ENCODE measurements at places on chromosomes 4 and X.

DNA sequence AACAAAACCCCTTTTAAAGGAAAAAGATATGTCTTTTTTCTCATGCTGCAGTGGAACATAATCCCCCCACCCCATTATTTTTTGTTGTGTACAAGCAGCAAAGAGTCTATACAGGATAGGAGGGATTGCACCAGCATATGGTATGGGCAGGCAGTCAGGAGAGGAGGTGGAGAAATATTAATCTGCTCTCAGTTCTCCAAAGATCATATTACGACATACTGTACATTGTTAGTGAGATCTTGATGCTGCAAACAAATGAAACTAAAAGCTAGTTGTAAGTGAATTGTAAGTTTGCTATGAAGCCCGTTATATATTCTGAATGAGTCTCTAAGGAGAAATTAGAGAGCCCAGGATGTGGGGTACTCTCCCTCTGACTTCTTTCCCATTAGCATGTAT is 75.3 kb downstream of the RAPGEF2 start:
- no peaks in the 10 kb centered on the region for H3K27me3 ChIP-seq
- DNase-seq = peak; percentile 68
- no peak overlapping the region for H3K27ac ChIP-seq
- H3K4me1 ChIP-seq = peaks cover 51% of the 10 kb centered on the region

- no peaks in the 10 kb centered on the region for H3K4me1 ChIP-seq
- H3K36me3 ChIP-seq = no peaks in the 10 kb centered on the region
- H3K27me3 ChIP-seq = no peaks in the 10 kb centered on the region
- H3K27ac ChIP-seq = no peak overlapping the region
- DNase-seq = no peak
Observed at GRCh38 chr4:108303488-108304177, 134.9 kb upstream of the LEF1 start.

DNA sequence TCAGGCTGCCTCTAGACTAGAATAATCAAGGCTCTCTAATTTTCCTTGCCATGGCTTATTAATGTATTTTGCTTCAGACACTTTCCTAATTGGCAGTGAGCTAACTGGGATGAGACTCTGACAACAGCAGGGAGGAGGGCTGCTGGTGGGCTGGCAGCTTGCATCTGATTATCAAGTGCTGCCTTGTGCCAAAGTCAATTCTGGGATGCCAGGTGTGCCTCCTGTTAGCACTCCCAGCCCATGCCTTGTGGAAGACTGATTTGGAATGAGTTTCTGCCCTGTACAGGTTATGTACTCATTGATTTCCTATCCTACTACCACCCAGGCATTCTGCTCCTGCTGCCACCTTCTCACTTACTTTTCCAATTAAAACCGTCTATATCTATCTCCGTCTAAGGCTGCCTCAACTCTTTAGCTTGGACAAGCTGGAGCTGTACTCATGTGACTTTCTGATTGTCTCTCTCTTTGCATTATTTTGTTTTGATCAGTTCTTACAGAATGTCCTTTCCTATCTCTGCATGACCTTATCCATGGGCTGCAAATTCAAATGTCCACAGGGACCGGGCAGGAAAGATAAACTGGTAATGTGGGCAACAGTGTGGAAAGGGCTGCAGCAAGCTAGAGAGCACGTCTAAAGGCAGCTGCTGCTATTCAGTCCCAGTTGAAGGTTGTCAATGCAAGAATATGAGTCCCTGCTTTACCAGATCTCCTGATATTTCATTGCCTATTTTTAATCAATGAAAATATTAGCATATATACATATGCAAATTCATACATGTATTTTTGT is 112.6 kb downstream of the GABRA2 start:
- no peak overlapping the region for H3K4me3 ChIP-seq
- no peaks in the 10 kb centered on the region for H3K4me1 ChIP-seq
- H3K27ac ChIP-seq = no peak overlapping the region
- no peak for DNase-seq
- H3K27me3 ChIP-seq = no peaks in the 10 kb centered on the region
- H3K36me3 ChIP-seq = no peaks in the 10 kb centered on the region

GRCh38 chr4:86895692-86896488 is 3.7 kb upstream of the C4orf36 start:
- DNase-seq = peak; percentile 85
- H3K36me3 ChIP-seq = no peaks in the 10 kb centered on the region
- H3K27me3 ChIP-seq = no peaks in the 10 kb centered on the region
- H3K4me3 ChIP-seq = no peak overlapping the region
- no peak overlapping the region for H3K27ac ChIP-seq

DNA sequence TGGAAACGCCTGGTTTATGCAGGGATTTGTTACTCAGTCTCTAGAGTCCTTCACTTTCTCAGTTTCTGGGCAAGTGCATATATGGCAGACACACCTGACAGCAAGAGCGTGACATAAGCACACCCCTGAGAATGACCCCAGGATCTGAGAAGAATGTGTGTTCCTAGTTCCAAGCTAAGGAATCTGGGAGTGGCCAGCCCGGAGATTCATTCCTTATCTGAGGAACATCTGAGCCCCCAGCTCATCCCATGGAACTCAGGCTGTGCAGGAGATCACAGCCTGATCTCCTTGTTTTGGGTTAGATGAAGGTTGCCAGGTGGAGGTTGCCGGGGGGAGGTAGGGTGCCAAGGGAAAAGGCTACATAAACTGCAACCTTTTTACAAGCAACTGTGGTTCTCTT is 23.8 kb upstream of the KIAA0232 start:
- H3K4me1 ChIP-seq = no peaks in the 10 kb centered on the region
- DNase-seq = no peak
- H3K4me3 ChIP-seq = no peak overlapping the region
- H3K27ac ChIP-seq = no peak overlapping the region

- H3K27me3 ChIP-seq = no peaks in the 10 kb centered on the region
- DNase-seq = no peak
- no peak overlapping the region for H3K27ac ChIP-seq
- H3K36me3 ChIP-seq = no peaks in the 10 kb centered on the region
- H3K4me3 ChIP-seq = no peak overlapping the region
Observed at GRCh38 chrX:35362866-35363265, 420.3 kb downstream of the FAM47B start.

GRCh38 chrX:108209006-108209554 is 117.5 kb downstream of the ATG4A start:
- no peak overlapping the region for H3K4me3 ChIP-seq
- peak overlapping the region; percentile 32 for H3K27ac ChIP-seq
- DNase-seq = no peak
- no peaks in the 10 kb centered on the region for H3K27me3 ChIP-seq

DNA sequence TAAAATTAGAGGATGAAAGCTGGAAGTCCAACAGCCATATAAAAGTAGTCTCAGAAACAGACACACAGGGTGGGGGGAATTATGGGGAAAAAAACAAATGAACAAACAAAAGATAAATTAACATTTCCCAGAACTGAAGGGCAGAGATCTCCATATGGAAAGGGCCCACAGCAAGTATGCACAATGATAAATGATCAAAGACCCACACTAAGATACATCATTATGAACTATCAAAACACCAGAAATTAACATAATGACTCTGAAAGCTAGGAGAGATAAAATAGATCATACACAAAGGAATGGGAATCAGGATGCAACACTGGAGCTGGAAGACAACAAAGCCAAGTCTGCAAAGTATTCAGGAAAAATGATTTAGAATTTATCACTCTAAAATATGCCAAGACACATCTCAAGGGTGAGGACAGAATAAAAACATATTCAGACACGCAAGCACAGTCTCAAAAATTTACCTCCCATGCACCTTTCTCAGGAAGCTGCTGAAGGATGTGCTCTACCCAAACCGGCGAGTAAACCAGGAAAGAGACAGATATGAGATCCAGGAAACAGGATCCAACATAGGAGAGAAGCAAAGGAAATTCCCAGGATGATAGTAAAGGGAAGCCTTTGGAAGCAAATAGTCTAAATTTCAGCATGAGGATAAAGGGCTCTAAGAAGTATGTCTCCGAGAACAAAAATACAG is 30.7 kb upstream of the KCNE5 start:
- H3K4me3 ChIP-seq = no peak overlapping the region
- peaks cover 15% of the 10 kb centered on the region for H3K36me3 ChIP-seq
- H3K4me1 ChIP-seq = no peaks in the 10 kb centered on the region
- no peak overlapping the region for H3K27ac ChIP-seq

- no peaks in the 10 kb centered on the region for H3K4me1 ChIP-seq
- no peaks in the 10 kb centered on the region for H3K27me3 ChIP-seq
- H3K4me3 ChIP-seq = no peak overlapping the region
- no peak overlapping the region for H3K27ac ChIP-seq
- DNase-seq = peak; percentile 40
Observed at GRCh38 chr4:5460106-5460801, 248.1 kb downstream of the EVC2 start.

- no peaks in the 10 kb centered on the region for H3K27me3 ChIP-seq
- peak; percentile 69 for DNase-seq
- H3K4me3 ChIP-seq = no peak overlapping the region
- H3K27ac ChIP-seq = no peak overlapping the region
Observed at GRCh38 chrX:38232079-38232686, 11.5 kb upstream of the SRPX start.

DNA sequence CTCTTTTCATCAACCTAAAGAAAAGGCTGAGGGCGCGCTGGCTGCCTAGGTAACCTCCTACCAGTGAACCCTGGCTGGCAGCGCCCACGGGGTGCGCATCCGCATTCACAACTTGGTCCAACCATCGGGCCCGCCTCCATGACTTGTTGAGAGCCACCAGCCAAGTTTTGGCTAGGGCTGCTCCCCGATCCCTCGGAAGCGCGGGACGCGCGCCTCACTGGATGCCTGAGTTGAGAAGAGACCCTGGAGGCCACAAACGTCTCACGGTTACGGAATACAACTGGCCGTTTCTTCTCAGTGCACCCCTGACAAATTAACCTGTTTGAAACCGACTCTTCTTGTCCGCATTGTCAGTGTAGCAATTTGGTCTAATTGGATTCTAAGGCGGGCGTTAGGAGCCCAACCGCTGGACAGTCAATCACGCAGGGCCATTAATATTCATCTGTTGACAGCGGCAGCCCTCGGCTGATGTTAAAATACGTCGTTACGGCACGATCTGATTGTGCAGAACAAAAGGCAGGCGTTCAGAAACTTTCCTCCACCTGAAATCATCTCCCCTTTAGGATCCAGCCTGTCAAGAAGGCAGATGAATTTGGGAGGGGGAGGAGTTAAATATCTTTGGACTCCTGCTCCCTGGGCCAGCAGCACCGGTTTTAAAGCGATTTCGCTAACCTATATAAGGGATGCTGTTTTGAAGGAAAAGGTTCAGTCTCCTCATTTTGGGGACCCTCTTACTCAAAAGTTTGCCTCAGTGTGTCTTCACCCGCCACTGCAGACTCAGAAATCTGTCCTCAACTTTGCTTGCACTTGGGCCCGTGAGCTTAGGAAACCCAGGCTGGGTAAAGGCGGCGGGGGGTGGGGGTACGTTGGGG is 1.2 kb downstream of the GPC3 start:
- DNase-seq = no peak
- no peak overlapping the region for H3K27ac ChIP-seq
